ENCODE measurements at places on chromosomes 4 and X.

- DNase-seq, result no peak
Observed at GRCh38 chrX:155169881-155170280, 46.4 kb upstream of the VBP1 start.

DNA sequence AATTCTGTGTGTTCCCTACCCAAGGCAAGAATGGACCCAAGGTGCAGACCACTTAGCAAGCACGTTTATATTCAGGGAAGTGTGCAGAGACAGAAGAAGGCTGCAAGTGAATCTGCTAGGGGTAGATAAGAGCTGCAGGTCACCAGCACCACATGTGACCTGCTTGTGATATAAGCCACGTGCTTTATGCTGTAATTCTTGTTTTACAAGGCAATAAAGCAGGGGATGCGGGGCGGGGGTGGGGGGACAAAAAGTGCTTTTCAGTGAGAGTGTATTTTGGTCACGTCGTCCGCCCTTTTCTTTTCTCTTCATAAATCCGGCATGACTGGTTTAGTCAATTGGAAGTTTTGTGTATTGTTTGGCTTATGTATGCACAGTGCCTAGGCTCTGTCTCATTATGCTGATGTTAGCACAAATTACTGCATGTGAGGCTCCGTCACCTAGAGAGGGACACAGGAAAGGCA lies 192.7 kb downstream of the RBMX2 start:
- no peak for DNase-seq

GRCh38 chr4:128455480-128455879 lies 167.9 kb upstream of the PGRMC2 start:
- DNase-seq, result no peak

GRCh38 chr4:168551211-168551610 lies 54.4 kb downstream of the PALLD start:
- no peak for DNase-seq

- DNase-seq, result no peak
Observed at GRCh38 chr4:123312116-123312515, 84.5 kb upstream of the SPRY1 start.

DNA sequence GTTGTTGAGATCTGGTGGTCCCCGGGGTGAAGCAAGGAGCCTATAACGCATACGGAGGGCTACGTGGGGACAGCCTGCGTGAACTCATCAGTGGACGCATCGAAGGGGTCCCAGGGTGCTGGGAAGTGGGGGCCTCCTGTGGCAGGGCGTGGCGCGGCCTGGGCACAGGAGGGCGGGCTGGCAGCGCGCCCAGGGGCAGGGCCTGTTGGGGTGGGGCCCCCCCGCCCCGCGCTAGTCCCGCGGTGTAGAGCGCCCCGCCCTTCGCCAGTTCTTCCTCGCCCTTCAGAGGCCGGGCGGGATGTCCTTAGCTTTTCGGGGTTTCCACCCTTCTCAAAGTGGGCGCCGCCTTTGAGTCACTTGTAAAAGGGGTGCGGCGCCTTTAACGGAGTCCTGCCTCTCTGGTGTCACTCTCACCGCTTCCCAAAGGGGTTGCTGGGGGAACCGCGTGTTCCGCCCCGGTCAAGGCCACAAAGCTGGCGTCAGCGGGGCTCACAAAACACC lies 632 bp downstream of the PLP2 start:
- peak; percentile 60 for DNase-seq

DNA sequence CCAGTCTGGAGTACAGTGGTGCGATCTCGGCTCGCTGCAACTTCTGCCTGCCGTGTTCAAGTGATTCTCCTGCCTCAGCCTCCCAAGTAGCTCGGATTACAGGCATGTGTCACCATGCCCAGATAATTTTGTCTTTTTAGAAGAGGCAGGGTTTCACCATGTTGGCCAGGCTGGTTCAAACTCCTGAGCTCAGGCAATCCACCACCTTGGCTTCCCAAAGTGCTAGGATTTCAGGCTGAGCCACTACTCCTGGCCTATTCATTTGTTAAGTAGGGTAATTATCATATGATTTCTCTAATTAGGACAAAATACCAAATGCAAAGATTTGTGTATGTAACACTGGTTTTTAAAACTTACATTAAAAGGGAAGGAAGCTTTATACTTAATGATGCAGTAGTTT lies 137.8 kb downstream of the GPM6A start:
- no peak for DNase-seq

GRCh38 chr4:113563691-113564378 lies 197.7 kb downstream of the CAMK2D start:
- DNase-seq, result no peak

GRCh38 chr4:75924309-75924827 lies 16.4 kb downstream of the NAAA start:
- DNase-seq, result no peak
